ENCODE measurements at places on chromosomes 12 and 14.

GRCh38 chr14:105894125-105894977 lies 368.0 kb downstream of the TMEM121 start:
- DNase-seq: no peak

- no peak for DNase-seq
Observed at GRCh38 chr14:50830044-50830931, 674 bp downstream of the NIN start.

DNA sequence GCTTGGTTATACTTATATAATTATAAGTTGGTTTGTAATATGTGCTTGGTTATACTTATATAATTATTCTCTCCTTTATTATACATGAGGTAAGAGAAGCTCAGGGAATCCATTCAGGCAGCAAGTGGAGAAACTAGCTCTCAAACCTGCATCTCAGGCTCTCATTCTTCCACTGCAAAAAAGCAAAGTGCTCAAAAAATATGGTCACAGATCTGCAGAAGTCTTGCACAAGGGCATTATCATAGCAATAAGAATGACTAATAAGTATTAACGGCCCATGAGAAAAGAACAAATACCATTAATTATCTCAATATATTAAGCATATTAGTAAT lies 476 bp upstream of the TRAFD1 start:
- no peak for DNase-seq

GRCh38 chr12:90842477-90842876 lies 112.5 kb downstream of the CCER1 start:
- DNase-seq: no peak

GRCh38 chr12:84636801-84637290 lies 275.8 kb downstream of the SLC6A15 start:
- DNase-seq: no peak

DNA sequence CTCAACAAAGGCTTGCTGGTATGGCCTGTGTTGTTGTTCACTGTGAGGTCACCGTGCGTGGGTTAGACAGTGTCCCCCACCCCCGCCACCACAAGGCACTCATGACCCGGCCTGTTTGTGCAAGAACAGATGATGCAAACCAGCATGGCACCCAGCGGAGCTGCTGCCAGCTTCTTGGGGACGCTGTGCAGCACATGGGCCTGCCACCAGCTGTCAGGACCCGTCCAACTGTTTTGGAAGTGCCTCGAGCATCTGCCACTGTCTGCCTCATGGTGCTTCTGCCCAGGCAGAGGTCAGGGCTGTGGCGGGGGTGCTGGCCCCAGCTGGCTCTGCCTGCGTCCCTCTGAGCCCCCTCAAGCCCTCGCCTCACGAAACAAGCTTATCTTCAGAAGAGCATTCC lies 1.5 kb downstream of the ASB2 start:
- no peak for DNase-seq

DNA sequence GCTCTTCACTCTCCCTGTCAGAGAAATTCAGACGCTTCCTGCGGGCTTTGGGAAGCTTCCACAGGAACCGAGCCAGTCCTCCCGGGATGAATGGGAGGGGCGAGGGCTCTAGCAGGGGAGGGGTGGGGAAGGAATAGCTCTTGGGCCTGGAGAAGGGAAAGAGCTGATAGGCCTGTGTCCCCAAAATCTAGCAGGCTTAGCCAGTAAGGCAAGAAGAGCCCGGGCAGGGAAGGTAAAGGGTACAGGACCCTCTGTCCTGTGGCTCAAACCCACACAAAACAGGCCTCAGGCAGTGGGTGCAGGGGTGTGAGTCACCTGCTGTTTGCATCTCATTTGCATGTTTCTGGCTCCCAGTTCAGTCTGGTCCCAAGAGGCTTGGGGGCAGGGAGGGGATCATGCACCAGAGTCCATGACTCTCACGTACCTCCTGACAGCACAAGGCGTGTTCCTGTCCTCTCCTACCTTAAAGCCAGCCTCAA lies 8.7 kb upstream of the SMUG1 start:
- DNase-seq: peak; percentile 37

DNA sequence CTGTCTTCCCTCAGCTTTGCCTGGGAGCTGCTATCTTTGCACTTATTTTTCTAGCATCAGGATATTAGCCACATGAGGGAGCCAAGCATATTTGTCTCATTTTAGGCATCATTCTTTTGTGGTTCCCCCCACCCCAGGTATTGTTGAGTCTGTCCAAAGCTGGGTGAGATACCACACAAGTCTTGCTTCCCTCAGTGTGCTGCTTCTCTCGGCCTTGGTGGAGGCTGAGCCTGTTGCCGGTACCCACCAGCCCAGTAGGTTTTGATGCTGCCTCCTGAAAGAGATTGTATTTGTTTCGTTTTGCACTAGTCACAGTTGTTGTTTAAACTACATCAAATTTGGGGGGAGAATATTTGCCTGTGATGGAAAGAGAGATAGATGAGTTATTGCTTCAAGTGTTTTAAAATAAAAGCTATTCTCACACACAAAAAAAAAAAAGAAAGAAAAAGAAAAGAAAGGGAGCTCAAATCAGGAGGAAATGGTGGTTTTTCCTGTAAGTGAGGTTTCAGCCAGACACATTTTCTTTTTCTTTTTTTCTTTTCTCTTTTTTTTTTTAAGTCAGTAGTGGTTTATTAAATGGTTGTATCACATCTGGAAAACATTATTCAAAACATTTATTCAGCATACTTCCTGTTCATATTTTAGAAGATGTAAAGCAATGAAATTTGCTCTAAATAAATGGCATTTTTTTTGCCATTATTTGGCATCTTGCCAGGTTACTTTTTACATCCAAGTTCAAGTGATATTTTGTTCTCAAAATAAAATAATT lies 58.5 kb downstream of the SLC4A8 start:
- DNase-seq: no peak

GRCh38 chr12:1844223-1844622 lies 23.9 kb downstream of the LRTM2 start:
- no peak for DNase-seq

GRCh38 chr12:129101404-129101803 lies 248.1 kb downstream of the GLT1D1 start:
- DNase-seq: no peak

GRCh38 chr12:90128526-90128925 lies 419.9 kb upstream of the ATP2B1 start:
- DNase-seq: no peak

DNA sequence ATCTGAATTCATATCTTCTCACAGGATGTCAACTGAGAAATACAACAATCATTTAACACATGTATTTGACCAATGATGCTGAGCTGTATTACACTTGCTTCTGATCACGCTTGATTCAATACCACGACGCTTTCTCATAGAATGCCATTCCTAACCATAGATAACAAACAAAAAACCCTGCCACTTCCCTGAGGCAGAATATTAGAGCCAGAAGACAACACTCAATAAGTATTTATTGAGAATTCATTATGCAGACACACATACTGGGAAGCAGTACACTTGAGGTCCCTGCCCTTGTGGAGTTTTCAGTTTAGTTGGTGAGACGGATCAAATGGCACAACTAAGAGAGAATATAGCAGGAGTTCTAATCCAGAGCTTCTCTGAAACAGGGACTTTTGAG lies 32.4 kb downstream of the BLTP3B start:
- DNase-seq: no peak

- DNase-seq: no peak
Observed at GRCh38 chr14:54866588-54866987, 36.0 kb downstream of the GCH1 start.

DNA sequence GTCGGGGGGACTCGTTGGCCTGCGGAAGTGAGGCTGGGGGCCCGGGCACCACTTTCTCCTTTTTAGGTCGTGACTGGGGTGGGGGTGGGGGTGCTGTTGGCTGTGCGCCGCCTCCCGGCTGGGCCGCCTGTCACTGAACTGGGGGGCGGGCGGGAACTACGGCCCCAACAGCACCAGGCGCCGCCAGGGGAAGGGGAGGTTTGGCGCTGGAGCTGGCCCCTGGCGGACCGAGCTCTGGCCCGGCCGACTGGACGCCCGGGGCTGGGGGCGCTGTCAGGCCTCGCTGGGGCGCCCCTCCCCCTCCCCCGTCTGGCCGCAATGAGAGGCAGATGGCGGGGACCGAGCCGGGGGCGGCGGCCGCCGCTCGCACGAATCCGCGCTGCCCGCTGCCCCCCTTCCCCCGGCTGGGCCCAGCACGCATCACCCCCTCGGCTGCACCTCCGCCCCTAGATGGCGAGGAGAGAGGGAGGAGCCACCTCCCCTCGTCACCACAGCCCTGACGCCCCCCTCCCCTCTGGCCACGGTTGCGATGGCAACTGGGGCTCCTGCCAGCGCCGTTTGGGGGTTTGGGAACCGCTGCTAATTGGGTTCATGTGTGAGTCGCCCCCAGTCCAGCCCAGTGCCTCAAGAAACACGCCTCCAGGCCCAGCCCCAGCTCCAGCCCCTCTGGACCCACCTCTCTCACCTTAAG lies 723 bp downstream of the NFATC4 start:
- no peak for DNase-seq

GRCh38 chr14:27077214-27077613 lies 479.4 kb upstream of the NOVA1 start:
- no peak for DNase-seq

DNA sequence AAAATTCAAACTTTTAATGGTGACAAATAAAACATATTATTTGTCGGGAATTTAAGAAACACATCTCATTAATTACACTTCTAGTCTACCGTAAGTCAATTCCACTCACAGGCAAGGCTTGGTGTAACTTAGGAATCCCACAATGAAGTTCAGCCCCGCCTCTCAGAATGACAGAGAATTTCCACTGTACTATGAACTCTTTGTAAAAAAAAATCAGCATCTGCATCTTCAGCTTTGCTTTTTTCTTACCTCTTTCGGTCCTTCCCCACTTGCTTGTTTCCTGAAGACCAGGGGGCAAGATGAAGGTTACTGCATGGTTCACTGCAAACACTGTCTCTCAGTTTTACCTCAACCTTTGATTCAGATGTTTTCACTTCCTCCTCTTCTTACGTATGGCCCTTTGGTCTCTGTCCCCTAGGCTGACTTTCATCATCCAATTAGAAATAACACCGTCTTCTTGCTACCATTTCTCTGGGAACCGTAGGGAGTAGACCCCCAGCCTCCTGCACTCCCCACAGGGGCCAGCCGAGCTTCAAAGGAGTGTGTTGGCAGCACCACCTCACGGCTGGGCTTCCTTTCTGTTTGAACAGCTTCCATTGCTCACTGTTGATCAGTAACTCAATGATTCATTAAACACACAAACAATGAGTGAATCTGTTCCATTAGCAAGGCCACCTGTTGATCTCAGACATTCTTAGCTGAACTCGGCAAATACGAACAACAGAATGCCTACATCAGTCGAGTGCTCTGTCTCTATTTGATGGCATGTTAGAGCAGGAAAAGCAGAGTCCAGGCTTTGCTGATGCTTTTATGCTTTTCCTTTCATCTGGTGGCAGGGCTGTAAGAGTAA lies 343.0 kb downstream of the BMP4 start:
- DNase-seq: no peak

- no peak for DNase-seq
Observed at GRCh38 chr12:57248934-57249742, 1.8 kb downstream of the STAC3 start.

- DNase-seq: peak; percentile 30
Observed at GRCh38 chr12:65082406-65082805, 38.7 kb downstream of the WIF1 start.

- no peak for DNase-seq
Observed at GRCh38 chr12:69240631-69240995, 1.2 kb downstream of the CPSF6 start.

DNA sequence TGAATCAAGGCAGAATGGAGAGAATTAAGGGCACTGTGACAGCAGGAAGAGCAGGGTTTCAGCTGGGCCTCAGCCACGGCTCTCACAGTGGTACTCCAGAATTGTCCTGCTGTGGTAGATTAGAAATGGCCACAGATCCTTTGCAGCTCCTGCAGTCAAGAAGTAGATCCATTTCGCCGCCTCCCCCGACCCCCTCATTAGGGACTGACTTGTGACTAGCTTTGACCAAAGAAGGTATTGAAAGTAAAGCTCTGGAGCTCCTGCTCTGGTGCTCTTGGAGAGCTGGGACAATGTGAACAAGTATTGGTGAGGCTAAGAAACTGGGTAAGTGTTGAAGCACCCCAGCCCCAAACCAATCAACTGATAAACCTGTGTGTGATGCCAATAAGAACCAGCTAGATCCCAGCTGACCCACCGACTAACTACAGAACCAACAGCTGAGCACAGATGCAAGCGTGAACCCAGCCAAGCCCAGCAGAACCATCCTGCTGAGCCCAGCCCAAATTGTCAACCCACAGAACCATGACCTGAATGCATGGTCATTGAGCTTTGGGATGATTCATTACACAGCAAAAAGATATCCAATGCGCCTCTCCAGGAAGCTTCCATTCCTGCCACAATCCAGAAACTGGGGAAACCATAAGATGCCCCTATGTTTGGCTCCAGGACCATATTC lies 50.7 kb downstream of the JAG2 start:
- DNase-seq: no peak

- DNase-seq: no peak
Observed at GRCh38 chr12:90695415-90695814, 259.6 kb downstream of the CCER1 start.

GRCh38 chr14:81164167-81164774 lies 56.5 kb downstream of the GTF2A1 start:
- peak; percentile 90 for DNase-seq

- no peak for DNase-seq
Observed at GRCh38 chr12:31220061-31220460, 105.9 kb downstream of the SINHCAF start.

DNA sequence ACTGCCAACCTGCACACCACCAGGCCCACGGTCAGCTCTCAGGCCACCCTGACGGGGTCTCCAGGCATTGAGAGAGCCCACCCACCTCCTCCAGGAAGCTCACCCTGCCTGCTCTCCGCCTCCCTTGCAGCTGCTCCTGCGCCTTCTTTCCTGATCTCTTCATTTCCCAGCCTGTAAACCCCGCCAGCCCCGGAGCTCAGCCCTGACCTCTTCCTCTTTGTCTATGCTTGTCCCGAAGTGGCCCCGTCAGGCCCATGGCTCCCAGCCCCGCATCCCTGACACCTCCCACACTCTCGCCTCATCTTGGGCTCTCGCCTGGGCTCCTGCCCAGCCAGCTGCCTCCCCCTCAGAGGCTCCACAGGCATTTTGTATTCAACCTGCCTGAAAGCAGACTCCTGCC lies 139.3 kb downstream of the CALM1 start:
- DNase-seq: no peak

- DNase-seq: no peak
Observed at GRCh38 chr14:74299061-74299545, 3.6 kb downstream of the ABCD4 start.

GRCh38 chr12:56632701-56633467 lies 2.8 kb upstream of the BAZ2A start:
- no peak for DNase-seq

DNA sequence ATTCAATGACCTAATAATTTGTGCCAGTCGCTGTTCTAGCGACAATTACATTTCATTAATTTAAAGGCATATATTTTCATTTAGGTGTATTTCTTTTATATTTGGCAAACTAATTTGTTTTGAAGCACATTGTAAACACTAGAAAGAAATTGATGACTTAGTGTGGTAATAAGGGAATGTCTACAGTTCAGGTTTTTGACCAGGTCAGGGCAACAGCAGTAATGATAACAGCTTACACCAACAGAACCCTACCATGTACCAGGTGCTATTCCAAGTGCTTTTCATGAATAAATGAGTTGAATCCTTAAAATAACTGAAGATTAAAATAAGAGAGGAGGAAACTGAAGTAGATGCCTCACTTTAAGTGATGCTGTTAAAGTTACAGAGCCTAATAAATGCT lies 85.4 kb upstream of the SLC38A2 start:
- no peak for DNase-seq

GRCh38 chr12:82505150-82505549 lies 146.8 kb downstream of the METTL25 start:
- DNase-seq: no peak
